NCI-H2081 (cell line): ENCODE measurements at places on chromosomes 2 and 18.
A peak's percentile ranks its signal among the peaks of the same experiment; 100 is the strongest.

DNA sequence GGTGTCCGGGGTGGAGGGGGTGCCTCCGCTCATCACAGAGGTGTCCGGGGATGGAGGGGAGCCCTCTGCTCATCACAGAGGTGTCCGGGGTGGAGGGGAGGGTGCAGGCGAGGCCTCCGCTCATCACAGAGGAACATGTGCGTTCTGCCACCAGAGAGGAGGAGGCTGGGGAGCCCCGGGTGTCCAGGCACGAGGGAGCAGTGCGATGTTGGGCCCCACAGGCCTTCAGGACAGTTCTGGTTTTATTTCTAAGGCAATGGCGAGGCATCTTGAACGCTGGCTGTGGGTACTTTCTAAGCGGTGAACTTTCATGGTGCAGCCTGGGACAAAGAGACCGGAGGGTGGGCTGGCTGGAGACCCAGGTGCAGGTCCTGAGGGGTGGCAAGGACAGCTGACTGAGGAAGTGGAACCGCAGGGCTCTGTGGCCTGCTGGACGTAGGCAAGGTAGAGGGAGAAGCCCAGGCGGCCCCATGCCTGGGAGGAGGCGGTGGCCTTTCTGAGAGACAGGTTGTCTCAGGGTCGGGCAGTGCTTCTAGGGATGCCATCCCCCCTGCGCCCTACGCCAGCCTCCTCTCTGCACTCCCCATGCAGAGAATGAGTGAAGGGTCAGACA lies 196.6 kb upstream of the SALL3 start:
- no peak for DNase-seq

DNA sequence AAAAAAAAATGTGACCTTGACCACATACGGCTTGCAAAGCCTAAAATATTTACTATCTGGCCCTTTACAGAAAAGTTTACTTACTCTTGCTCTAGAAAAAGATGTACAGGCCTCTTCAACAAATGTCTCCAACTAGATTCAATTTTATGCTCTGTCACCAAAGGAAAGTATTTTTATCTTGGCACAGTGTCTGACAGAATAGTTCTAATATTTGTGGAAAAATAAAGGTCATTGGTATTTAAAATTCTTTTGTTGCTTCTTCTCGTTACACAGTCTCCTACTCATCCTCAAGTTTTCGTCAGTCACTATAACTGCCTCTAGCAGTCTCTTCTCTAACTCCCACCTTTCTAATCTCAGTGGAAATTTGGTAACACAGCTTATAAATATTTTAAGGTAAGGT lies 1.4 kb downstream of the RBKS start:
- DNase-seq = no peak

- DNase-seq = no peak
Measured at GRCh38 chr2:15756882-15757819, 165.5 kb downstream of the DDX1 start.

- no peak for DNase-seq
Measured at GRCh38 chr2:72092111-72092510, 55.6 kb downstream of the CYP26B1 start.

- no peak for DNase-seq
Measured at GRCh38 chr18:38807915-38808314, 1242.3 kb upstream of the CELF4 start.

- peak; percentile 2 for DNase-seq
Measured at GRCh38 chr2:22912398-22912797, 472.6 kb upstream of the KLHL29 start.

- no peak for DNase-seq
Measured at GRCh38 chr2:207385076-207385475, 144.7 kb upstream of the CREB1 start.

DNA sequence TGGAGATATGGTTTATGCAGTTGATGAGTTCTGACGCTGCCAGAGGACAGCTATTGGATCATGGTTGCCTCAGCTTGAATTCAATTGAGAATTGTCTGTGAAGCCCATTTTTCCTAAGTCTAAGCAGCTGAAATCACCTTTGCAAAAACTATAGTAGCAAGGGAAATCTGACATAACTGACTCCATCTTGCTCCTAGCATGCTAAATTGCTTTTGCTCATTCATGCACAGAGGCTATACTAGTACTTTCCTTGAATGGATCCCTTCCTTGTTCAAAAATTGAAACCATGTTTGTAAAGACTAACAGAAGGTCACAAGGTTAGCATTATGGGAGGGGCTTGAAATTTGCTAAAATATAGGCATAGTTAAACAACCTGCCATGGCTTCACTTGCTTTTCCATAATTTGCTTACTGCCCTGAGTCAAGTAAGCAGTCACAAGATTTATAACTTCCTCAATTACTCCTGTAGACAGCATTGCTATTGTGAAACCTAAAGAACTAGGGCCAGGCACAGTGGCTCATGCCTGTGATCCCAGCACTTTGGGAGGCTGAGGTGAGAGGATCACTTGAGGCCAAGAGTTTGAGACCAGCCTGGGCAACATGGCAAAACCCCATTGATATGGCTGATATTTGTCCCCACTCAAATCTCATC lies 41.2 kb downstream of the CHRNA1 start:
- DNase-seq = no peak

DNA sequence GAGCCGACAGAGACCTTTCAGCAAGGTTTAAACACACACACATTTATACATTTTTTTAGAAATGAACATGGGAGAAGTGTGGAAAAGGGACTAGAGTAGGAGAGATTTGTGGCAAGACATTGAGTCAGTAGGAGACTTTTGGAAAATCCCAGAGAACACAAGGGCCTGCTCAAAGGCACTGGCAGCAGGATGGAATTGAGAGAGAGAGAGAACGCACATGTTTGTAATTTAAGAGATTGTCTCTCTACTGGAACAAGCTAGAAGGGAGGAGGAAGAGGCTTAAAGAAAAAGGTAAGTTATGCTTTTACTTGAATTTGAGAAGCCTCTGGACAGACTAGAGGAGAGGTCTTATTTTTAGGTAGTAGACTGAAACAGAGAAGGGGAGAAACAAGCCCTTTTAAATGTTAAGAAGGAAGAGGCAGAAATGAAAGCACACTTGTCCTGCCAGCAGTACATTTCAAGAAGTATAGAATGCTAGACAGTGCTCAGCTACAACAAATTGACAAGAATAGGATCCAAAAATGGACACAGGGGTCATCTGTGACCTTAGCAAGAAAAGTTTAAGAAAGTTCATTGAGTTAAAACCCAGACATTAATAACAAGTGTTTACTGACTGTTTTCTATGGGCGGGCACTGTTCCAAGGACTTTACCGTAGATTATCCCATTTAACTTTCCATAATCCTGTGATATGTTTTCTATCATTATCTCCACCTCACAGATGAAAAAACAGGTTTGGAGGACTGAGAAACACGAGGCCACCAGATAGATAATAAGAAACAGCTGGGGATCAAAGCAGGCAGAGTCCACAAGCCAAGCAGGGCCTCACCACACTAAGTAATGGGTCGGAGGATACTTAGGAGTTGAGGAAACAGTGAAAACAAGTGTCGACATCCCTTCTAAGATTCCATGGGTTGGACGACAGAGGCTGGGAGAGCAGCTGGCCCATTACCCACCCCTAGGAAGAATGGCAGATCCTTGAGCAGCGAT lies 306.5 kb upstream of the NRP2 start:
- DNase-seq = no peak

GRCh38 chr18:56188529-56189275 lies 449.7 kb downstream of the TXNL1 start:
- no peak for DNase-seq

DNA sequence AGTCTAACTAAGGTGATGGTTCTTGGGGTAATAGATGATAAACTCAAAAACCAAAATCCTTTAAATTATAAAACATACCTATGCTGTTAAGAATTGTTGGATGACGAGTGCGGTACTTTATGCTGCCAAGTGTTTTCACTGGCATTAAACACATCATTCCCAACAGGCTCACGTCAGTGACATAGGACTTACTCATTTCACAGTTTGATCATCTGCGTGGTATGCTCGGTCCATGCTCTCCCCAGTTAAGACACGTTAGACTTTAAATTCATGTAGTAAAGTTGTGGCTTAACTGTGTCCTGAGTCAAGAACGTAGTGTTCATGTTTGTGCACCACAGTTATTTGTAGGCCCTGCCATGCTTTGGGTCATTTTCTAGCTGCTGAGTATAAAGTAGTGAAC lies 125.6 kb upstream of the MYT1L start:
- DNase-seq = no peak

DNA sequence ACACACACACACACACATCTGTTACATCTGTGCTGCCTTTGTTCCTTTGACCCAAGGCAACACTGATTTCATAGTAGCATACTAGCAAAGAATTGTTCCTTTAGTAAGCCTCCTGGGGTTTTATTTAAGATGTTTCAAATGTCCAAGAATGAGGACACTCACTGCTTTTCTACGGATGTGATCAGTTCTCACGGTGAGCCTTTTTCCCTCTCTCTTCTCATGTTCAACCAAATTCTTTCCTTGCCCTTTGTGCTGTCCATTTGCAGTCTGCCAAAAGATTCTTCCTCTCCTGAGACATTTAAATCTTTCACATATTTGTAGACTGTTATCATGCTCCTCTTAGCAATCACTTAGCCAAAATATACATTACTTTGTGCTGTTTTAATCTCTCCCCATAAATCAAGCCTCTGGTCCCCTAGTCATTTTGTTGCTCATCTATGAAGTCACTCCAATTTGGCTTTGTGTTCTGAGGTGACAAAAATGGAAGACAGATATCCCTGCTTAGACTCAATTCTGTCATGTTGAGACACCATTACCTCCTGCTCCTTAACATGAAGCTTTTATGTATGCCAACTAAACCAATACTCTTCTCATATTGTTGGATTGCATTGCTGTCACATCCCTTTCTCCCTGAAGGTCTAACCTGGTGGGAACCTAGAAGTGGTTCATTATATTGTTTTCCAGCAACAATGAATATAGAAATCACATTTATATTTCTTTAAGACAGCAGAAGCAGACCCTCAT lies 1605.3 kb upstream of the ACVR2A start:
- no peak for DNase-seq

DNA sequence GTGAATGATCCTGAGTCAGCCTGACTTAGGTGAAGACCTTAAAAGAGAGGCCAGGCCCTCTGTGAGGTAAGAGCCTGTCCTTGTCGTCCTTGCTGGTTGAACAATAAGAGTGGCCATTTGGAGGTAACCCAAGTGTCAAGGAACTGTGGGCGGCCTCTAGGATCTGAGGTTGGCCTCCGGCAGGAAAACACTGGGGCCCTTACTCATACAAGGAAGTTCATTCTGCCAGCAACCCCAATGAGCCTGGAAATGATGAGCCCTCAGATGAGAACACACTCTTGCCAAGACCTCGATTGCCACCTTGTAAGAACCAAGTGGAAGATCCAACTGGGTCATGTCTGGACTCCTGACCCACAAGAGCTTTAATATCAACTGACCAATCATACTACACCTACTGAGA lies 95.5 kb upstream of the LRATD1 start:
- no peak for DNase-seq

GRCh38 chr18:24120676-24121075 lies 18.2 kb upstream of the CABYR start:
- DNase-seq = no peak

- peak; percentile 92 for DNase-seq
Measured at GRCh38 chr2:165203689-165204559, at the start of gene SCN3A. TSS of gene SCN3A (minus strand) at chr2:165204050. CDS start at chr2:165176394, 27,656 bp downstream.

- no peak for DNase-seq
Measured at GRCh38 chr2:31547485-31547884, 33.3 kb downstream of the SRD5A2 start.

GRCh38 chr18:5469340-5469739 lies 74.5 kb downstream of the EPB41L3 start:
- no peak for DNase-seq

GRCh38 chr2:67561457-67561965 lies 164.4 kb downstream of the ETAA1 start:
- DNase-seq = no peak

DNA sequence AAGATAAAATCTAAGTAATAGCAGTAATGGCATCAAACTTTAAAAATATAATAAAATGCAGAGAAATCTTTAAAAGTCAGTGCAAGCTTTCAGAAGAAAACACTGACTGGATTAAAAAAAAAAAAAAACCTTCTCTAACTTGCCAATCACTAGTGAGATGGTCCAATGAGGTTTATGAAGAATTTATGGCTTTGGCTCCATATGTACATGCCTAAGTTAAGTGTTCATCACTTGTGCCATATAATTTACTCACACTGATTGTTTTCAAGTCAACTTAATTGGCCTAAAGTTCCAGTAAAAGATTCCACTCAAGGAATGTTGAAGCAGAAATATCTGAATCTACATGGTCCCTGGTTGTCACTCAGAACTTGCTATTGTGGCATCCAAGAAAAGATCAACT lies 40.7 kb upstream of the RAB27B start:
- no peak for DNase-seq

GRCh38 chr2:26576565-26577441 lies 64.4 kb downstream of the CIB4 start:
- peak; percentile 90 for DNase-seq

- DNase-seq = peak; percentile 36
Measured at GRCh38 chr2:47334356-47335136, 68.4 kb upstream of the MSH2 start.

GRCh38 chr2:199458806-199459285 lies 1.1 kb upstream of the SATB2 start:
- no peak for DNase-seq

DNA sequence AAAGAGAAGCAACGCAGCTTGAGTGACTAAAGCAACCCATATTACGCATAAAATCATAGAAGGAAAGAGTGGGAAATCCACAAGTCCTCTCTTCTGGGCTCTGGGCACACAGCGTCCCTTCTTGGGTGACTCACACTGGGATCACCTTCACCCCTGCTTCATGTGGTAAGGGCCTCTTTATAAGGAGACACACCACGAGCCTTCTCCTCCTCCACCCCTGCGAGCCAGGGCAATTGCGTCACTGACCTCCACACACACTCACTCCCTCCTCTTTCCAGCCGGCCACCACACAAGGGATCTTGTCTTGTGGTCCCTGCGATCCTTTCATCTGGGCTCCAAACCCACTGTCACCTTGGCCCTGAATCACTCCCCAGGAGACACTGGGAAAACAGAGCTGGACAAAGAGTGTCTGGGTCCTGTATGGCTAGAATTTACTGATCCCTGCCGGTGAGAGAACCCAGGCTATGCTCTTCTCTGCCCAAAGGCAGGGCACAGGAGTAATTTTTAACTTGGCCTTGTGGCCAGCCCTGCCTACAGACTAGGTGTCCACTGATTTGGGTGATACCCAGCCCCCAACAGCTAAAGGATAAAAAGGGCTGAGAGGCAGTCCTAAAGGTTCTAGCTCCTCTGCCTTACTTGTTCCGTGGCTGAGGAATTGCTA lies 35.3 kb downstream of the NHEJ1 start:
- DNase-seq = no peak

DNA sequence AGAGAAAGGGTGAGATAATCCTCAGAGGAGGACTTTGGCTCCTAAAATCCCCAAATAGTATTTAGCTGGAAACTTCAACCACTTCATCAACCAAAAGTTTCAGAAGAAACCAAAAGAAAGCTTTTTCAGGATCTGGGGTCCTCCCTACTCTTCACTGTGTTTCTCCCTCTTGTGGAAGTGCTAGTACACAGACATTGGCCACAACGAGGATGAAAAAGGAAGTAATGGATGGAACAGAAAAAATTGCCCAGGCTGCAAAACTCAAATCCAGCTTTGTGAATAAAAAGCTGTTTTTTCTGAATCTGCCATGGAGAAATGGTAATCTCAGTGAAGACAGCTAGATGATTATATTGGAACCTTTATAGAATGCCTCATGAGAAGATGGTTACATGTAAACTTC lies 4.0 kb downstream of the PID1 start:
- no peak for DNase-seq
